Stimulated activated naive CD8-positive, alpha-beta T cell treated with anti-CD3 and anti-CD28 coated beads, Interleukin-15, amount 100 ng/mL, for 72 hours (primary cell): ENCODE measurements at places on chromosomes 11 and 22.

- DNase-seq = no peak
These were observed 108.1 kb downstream of the INSC start for GRCh38 chr11:15222777-15223176.

- DNase-seq = no peak
These were observed 92.2 kb downstream of the BUD13 start for GRCh38 chr11:116680349-116681125.

DNA sequence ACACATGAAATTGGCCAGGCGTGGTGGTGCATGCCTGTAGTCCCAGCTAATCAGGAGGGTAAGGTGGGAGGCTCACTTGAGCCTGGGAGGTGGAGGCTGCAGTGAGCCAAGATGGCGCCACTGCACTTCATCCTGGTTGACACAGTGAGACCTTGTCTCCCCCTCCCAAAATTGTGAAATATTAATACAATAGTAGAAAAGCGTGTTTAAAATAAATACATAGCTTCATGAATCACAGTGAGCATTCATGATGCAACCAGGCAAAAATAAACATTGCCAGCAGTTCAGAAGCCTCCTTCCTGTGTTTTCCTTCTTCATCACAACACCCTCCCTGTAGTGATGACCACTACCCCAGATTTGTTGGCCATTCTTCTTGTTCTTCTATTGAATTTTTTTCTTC lies 4.3 kb upstream of the TEAD1 start:
- no peak for DNase-seq

- DNase-seq = no peak
These were observed 265.4 kb downstream of the CADM1 start for GRCh38 chr11:115238791-115239190.

DNA sequence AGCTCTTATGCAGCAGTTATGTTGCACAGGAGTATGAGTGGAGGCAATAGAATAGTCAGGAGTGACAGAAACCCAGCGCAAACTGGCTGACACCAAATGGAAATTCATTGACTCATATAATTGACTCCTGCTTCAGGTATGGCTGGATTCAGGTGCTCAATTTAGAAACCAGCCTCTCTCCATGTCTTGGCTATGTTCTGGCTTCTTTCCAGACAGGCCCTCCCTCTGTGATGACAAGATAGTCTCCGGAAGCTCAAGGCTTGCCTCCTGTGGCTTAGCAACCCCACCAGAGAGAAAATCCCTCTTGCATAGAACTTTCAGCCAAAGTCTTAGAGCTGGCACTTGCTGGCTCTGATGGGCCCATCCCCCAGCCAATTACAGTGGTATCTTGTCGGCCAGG lies 28.1 kb upstream of the MN1 start:
- DNase-seq = no peak
